ENCODE measurements at places on chromosomes 7 and 10.

- no peak overlapping the region for H3K4me3 ChIP-seq
These were observed 133.4 kb upstream of the CSTF2T start for GRCh38 chr10:51832652-51833383.

- no peak for DNase-seq
- H3K27ac ChIP-seq: no peak overlapping the region
- H3K4me3 ChIP-seq: no peak overlapping the region
- H3K36me3 ChIP-seq: no peaks in the 10 kb centered on the region
These were observed 53.8 kb downstream of the PANK1 start for GRCh38 chr10:89591111-89591795.

- no peaks in the 10 kb centered on the region for H3K27me3 ChIP-seq
- peaks cover 17% of the 10 kb centered on the region for H3K36me3 ChIP-seq
- no peak overlapping the region for H3K27ac ChIP-seq
- no peak for DNase-seq
- peaks cover 40% of the 10 kb centered on the region for H3K4me1 ChIP-seq
These were observed 6.2 kb downstream of the NIPSNAP2 start for GRCh38 chr7:55970561-55970960.

GRCh38 chr10:103845972-103846371 is 9.4 kb downstream of the SH3PXD2A start:
- DNase-seq: peak; percentile 61
- H3K4me1 ChIP-seq: peaks cover 17% of the 10 kb centered on the region

GRCh38 chr10:31121757-31122577 is 90.3 kb upstream of the ZNF438 start:
- H3K4me3 ChIP-seq: no peak overlapping the region
- no peaks in the 10 kb centered on the region for H3K36me3 ChIP-seq
- no peak overlapping the region for H3K27ac ChIP-seq

DNA sequence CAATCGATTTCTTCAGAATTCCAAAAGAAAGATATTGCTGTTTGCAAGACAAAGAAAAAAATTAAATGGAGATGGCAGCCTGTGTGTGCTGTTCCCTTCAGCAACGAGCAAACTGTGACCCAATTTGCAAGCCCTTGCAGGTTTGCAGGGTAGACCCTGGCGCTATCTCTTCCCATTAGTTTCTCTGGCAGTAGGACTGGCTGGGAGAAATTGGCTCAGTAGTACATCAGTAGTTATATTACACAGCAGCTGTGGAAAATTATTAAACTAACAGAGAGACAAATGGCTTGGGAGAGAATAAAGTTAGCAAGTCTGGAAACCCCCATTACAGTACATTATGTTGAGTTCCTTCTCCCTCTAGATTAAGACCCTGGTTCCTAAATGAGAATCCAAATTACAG is 116.4 kb upstream of the ITGB1 start:
- H3K4me3 ChIP-seq: no peak overlapping the region
- H3K27me3 ChIP-seq: no peaks in the 10 kb centered on the region
- H3K27ac ChIP-seq: no peak overlapping the region
- DNase-seq: no peak

- H3K27me3 ChIP-seq: no peaks in the 10 kb centered on the region
- H3K27ac ChIP-seq: no peak overlapping the region
- no peak overlapping the region for H3K4me3 ChIP-seq
- peaks cover 2% of the 10 kb centered on the region for H3K36me3 ChIP-seq
- H3K4me1 ChIP-seq: no peaks in the 10 kb centered on the region
These were observed 105.5 kb downstream of the WNT2 start for GRCh38 chr7:117217106-117218035.

- peaks cover 3% of the 10 kb centered on the region for H3K36me3 ChIP-seq
- H3K4me3 ChIP-seq: peak overlapping the region; percentile 98
- H3K27ac ChIP-seq: peak overlapping the region; percentile 96
These were observed 539 bp upstream of the MKLN1 start for GRCh38 chr7:131327049-131327625.

DNA sequence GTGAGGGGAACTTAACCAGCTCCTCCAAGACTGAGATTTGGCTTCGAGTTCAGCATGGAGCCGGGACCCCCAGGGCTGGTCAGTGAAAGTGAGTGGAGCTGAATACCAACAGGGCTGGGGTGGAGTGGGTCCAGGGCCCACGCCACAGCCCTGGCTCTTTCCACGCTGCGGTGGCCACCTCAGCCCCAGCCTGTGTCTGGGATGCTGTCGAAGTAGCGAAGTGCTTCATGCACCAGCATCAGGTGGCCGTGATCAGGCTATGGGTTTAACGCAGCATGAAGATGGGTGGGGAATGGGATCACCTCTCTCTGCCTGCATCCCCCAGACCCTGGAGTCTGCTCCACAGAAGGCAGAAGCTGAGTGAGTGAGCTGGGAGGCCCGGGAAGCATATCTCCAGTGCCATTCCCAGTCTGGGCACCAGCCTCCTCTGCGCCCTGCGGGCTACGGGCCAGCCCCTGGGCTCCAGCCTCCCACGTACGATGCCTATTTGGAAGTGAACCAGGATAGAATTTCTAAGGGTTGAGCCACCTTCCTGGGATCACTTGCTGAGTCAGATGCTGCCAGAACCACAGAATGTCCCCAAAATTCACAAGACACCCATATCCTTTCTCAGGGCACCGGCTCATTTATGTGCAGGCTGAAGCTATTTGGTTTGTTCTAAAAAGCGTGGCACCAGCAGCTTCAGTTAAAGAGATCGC is 131.1 kb upstream of the CHST15 start:
- no peak overlapping the region for H3K27ac ChIP-seq
- H3K4me3 ChIP-seq: no peak overlapping the region
- H3K4me1 ChIP-seq: no peaks in the 10 kb centered on the region
- no peaks in the 10 kb centered on the region for H3K36me3 ChIP-seq
